ENCODE measurements at places on chromosomes 1 and 21. TPM values are rescaled to one million over a fixed set of nuclear protein-coding genes. Genes with fewer than 3 reads are reported as not detected.
A peak's percentile ranks its signal among the peaks of the same experiment; 100 is the strongest.

- no peak for DNase-seq
Observed at GRCh38 chr1:10728595-10729410, 67.6 kb downstream of the CASZ1 start.

- DNase-seq, result no peak
Observed at GRCh38 chr1:237293804-237294203, 251.8 kb downstream of the RYR2 start.

DNA sequence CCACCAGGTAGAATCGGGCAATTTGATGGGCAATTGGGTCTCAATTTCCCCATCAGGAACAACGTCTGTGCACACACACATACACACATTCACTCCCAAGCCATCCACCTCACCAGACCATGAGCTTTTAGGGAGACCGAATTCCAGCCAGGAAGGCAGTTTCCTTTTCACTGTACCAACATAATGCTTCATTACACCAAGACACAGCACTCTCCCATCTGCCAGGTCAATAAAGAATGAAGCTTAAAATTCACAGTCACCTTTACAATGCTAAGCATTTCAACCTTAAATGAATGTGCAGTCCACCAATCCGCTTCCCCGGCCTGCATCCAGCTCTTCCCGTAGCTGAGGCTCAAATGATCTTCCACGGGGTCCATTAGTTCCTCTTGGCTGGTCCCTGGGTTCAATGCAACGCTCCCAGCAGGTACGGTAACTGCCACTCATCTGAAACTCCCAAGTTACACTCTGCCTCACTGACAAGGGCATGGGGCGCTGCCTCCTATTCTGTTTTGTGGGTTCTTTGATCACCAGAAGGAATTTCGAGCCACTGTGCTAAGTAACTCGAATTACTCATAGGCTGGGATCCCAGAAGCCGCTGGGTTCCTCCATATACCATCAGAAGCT lies 105.0 kb downstream of the SIM2 start:
- no peak for DNase-seq

DNA sequence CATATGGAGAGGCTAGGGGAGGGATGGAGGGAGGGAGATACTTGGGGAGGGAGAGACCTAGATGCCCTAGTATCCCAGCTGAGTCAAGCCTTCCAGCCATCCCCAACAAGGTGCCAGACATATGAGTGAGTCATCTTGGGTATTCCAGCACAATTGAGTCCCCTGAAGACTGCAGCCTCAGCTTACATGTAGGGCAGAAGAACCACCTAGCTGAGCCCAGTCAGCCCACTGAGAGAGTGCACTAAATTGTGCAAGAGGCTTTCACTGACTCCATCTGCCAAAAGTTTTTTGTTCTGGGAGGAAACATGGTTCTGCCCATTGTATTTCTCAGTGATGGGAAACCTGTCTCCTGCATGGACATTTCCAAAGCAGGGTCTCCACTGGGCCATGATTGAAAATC lies 76.4 kb downstream of the FOXD2 start:
- DNase-seq, result no peak

DNA sequence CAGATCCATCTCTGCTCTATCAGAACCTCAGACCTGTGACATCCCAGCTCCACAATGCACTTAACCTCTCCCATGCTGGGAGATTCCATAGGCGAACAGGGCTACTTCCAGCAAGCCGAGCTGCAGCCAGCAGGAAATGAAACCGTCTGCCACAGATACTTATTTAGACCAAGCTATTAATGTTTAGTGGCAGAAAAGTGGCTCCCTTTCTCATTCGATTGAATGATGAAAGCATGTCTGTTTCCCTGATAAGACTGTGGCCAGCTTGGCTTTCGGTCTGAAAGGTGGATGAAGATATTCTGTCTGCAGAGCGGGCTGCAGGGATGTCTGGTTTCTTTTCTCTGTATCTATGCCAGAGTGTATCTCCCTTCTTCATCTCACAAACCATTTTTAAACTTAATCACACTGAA lies 146.4 kb downstream of the GREM2 start:
- DNase-seq, result no peak

- no peak for DNase-seq
Observed at GRCh38 chr1:47334765-47335435, 1.3 kb downstream of the CMPK1 start.

- DNase-seq, result no peak
Observed at GRCh38 chr1:228471762-228472398, 15.3 kb upstream of the RNF187 start.

GRCh38 chr1:46948629-46949416 lies 7.5 kb upstream of the CYP4A11 start:
- no peak for DNase-seq

GRCh38 chr21:46250146-46250725 lies 21.7 kb upstream of the LSS start:
- no peak for DNase-seq

DNA sequence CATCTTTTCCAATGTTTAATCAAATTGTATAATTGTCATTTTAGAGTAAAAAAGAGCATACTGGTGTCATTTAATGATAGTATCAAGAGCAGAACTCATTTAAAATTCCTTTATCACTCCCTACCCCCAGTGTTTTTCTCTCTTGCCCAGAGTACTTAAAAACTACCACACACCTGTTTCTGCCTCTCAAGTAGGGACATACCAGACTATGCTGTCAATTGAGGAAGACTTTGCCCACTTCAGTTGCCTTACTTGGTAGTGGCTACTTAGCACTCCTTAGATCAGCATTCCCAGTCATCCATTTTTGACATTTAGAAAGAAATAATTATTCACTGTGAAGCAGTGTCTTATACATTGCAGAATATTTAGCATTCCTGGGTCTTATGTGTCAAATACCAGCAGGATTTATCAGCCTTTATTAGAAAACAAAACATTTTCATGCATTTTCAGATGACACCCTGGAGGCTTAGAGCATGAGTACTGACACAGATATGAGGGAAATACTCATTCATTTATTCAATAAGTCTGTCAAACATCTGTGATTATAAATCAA lies 127.5 kb upstream of the RGS1 start:
- DNase-seq, result no peak

- DNase-seq, result no peak
Observed at GRCh38 chr21:21046063-21046462, 47.9 kb downstream of the NCAM2 start.

- no peak for DNase-seq
Observed at GRCh38 chr21:41399246-41399800, 26.7 kb upstream of the MX1 start.

- DNase-seq, result no peak
Observed at GRCh38 chr21:45021428-45022347, 52.7 kb upstream of the ADARB1 start.

DNA sequence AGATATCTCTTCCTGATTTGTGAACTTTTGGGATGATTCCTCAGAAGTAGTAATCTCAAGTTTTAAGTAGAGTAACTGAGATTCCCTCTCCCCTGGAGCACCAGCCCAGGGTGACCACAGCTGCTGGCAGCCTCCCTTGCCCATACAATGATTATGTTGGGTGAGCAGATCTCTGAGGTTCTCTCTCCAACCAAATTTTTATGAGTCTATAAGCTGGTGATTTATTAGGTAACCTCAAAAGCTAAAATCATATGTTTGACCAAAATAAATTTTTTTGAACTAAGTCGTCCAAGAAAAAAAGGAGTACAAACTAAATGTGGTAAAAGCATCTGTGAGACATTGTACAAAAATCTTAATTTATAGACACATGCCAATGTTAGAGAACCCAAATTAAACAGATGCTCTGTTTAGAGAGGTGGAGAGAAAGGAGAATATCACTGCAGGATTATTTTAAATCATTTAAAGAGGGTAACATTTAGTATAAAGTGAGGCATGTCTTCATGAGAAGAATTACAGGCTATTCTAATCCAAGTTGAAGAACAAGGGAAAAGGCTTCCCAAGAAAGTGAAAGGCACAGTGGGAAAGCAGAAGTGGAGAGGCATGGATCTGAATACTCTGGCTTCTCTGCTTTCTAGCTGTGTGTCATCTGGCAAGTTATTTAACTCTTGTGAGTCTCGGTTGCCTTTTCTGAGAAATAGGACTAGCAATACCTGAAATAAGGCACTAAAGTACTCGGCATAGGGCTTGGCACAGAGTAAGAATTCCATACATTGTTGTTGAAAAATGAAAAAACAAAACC lies 2.5 kb downstream of the AKNAD1 start:
- DNase-seq, result no peak

- no peak for DNase-seq
Observed at GRCh38 chr1:182616130-182617013, 12.2 kb upstream of the RGS16 start.

DNA sequence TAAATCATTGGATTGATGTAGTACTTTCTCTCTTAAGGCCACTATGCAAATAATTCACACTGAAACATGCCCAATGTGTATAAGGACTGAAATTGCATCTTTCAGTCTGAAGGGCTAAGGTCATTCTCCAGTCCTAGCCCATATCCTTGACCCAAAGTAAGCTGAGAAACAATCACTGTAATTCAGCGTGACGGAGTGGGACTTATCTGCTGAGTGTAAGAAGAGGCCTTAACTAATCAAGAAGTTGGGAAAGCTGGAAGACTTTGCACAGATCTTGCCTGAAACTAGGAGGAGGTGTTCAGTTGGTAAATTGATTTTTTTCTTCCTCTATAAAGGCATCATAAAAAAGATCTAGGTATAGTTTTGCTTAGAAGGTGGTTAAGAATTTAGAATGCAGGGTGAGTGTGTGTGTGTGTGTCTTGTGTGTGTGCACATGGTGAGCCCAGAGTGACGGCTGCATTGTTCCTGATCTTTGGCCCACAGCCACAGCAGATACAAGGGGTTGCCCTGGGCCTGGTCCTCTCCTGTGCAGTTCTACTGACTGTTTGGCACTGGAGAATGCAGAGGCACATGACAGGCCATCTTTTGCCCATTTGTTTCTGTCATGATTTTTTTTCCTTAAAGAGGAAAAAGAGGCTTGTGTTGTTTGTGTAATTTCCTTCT lies 13.3 kb upstream of the PPP2R5A start:
- no peak for DNase-seq

GRCh38 chr1:218886101-218886871 lies 287.4 kb upstream of the LYPLAL1 start:
- DNase-seq, result peak; percentile 46

DNA sequence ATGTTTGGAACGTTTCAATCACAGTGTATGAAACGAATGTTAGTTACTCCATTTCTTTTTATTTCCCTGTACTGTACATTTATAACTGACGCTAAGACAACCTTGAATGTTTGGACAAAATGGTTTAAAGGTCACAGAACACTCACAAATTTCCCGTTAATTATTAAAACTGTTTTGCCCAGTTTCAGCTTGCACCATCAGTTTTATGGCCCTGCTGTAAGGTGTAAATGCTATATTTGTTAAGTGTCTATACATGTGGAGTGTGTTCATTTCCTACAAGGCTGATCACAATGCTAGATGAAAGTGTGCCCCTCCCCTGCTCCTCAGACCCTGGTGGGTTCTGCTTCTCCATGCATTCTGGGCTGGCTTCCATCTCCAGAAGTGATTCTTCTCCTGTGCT lies 57.9 kb upstream of the ETS2 start:
- no peak for DNase-seq

- DNase-seq, result no peak
Observed at GRCh38 chr21:42190486-42190863, 28.5 kb upstream of the ABCG1 start.

DNA sequence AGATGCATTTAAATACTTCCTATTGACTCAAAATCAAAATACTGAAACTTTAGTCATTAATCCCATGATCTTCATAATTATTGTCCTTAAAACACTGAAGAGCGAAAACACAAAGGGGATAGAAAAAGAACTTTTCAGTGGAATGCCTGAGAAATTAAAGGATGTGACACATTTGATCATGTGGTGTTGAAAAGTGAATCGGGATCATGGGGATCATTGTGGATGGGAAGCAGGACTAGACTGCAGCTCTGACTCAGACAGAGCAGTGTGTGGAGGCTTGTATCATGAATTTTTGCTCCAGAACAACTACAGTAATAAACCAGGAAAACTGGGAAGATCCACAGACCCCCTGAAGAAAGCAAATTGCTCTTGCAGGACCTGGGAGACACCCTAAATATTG lies 161.1 kb upstream of the CXADR start:
- DNase-seq, result no peak

- DNase-seq, result no peak
Observed at GRCh38 chr1:78549891-78550290, 59.1 kb downstream of the PTGFR start.

GRCh38 chr1:110492573-110492972 lies 26.4 kb downstream of the KCNA10 start:
- DNase-seq, result no peak

HRNR gene
- total RNA-seq, result not detected

RGS8 gene
- 0.05 TPM for total RNA-seq

CDC20 gene
- total RNA-seq, result 12.3 TPM

FCMR gene
- 0.95 TPM for total RNA-seq

B3GALT2 gene
- 19.5 TPM for total RNA-seq

ETV3L gene
- not detected for total RNA-seq

TRABD2B gene
- total RNA-seq, result 2.4 TPM

ZNF648 gene
- total RNA-seq, result 0.11 TPM

TTLL10 gene
- total RNA-seq, result not detected

ACTN2 gene
- 14.2 TPM for total RNA-seq

LIN28A gene
- total RNA-seq, result not detected

INSRR gene
- 0.11 TPM for total RNA-seq
